ENCODE measurements at places on chromosomes 5 and 9.

DNA sequence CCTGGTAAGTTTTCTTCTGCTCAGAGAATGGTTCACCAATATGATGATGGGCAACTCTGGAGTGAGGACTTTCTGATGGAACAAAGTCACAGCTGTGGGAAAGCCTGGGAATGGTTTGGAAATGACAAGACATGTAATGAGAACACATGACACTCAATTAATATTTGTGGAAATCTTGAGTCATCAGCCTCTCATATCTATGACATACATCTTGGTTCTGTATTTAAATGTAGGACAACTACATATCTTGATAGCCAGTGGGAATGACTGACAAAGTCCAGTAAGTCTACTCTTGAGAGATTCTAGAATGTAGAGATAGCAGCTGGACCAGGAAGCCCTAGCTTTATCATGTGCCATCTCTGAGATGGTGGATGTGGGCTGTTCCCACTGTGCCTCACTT is 85.5 kb downstream of the PALM2AKAP2 start:
- no peak for DNase-seq

DNA sequence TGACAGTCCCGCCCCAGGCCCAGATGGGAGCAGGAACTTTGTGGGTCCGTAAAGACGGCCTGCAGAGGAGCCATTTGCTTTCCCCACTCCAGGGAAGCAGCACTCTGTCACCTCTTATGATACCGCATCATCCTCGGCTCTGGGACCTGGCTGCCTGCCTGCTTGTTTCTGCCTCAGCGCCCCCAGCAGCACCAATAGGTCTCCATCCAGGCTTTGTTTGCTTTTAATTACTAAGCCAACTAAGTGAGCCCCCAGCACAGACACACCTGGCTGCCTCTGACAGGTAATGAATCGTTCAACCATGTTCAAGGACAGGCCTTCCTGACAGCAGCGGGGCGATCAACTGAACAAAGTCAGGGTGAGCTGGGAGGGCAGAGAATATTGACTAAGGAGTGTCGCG is 141.4 kb downstream of the C5orf15 start:
- DNase-seq, result no peak

DNA sequence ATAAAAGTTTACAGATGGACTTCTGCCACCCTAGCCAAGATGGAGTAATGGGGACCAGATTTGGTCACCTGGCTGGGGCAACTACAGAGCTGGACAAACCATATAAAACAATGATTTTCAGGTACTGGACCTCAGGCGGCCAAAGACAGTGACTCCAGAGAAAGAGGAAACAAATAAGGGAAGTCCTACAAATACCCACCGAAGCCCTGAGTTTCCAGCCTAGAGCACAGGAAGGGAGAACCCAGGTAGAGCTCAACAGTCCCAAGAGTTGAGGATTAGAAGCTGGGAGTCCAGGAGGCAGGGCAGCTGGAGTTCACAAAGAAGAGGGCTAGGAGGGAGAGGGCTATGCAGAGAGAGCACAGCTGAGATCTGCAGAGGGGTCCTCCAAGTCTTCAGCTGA is 106.7 kb upstream of the NR5A1 start:
- no peak for DNase-seq

GRCh38 chr5:90901261-90901660 is 342.7 kb downstream of the ADGRV1 start:
- no peak for DNase-seq

DNA sequence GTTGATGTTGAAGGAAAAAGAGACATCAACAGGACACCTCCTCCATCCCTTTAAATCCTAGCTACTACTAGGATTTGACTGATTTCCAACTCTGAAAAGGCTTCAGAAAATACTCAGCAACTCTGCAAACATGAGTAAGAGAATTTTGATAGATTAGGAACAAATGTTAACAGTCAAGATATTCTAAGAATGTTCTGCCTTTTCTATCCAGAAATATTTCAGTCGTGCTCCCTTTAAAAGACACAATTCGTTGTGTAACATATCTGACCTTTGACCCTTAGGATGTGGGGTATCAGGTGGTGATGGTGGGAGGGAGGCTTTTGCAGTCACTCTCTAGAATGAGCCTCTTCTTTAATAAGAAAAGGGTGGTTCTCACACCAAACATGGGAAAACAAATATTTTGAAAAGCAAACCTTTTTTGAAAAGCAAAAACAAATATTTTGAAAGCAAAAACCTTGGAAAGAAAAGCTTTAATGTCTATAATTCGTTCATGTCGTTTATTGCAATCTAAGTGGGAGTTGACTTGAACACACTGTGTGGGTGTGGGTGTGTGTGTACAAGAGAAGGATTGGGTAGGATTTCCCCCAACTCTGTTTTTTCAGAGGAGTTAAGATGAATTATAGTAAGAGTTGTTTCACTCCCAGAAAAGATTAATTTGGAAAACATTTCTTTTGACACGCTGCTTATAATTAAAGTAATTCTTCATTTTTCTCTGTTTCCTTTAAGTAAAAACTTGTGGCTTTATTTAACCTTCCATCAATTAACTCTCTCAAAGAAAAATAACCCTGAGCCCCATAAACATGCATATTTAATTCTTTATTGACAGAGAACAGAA is 152.8 kb downstream of the TMEM167A start:
- DNase-seq, result no peak

DNA sequence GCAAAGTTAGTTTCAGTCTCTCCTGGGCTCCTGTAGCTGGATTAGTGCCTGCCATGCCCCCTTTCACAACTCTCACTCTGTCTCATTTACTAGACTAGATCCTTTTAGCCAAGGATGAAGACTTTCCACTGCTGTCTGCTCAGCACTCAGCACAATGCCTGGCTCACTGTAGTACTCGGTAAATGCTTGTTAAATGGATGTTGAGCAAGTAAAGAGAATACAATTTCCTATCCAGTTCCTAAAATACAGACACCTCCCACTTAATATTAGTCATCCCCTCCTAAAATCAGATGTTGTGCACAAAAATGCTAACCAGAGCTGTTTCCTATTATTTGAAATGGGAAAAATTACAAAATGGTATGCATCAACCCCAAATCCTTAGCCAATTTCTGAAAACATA is 195.8 kb downstream of the SREK1 start:
- no peak for DNase-seq

DNA sequence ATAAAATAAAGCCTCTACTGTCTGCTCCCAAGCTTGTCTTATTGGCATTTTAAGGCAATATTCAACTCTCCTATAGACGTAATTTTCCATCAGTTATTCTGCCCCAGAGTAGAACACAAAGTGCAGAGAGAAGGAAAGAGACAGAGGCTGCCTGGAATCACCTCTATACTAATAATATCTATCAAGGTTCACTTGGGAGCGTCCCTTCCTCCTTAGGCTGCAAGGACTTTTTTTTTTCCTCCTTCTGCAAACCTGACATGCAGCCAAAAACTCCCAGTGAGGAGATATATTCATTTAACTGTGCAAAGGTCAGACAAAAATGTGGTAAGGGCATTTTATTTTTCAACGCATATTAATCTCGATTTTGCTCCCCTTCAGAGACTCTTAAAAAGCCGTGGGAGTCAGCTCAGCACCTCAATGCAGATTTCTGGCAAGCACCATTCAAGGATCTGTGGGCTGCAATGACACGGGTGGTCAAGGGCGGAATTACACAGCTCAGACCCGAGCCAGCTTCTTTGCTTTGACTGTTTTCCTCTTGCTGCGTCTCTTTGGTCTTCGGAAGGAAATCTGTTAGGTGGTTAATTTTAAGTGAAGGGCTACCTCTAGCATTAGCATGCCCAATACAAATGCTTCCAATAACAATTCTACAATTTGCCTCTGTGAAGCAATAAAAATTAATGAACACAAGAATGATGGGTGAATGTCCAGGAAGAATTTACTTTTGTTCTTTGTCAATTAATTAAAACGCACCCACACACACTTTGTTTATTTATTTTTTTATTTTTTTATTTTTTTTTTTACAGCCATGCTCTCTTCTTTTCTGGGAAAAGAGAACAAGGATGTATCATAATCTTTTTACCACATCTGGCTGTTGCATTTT is 587.7 kb upstream of the GRAMD2B start:
- no peak for DNase-seq

DNA sequence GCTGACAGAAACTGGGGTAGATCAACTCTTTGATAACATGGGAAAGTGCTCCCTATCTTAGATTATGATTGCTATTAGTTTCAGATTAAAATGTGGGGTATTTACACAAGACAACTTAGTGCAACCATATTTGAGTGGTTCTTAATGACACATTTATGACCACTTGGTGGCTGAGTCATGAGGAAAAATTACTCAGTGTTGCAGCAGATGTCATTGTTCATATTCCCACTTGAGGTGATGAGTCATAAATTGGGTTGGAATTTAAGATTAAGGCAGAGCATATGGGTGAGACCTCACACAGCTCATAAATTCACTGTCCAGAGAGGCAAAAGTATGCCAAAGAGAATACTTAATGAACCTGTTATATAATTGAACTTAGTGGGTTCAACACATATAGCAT is 408.3 kb downstream of the DMRT2 start:
- no peak for DNase-seq

- no peak for DNase-seq
Measured at GRCh38 chr5:34526682-34527305, 129.3 kb upstream of the RAI14 start.

DNA sequence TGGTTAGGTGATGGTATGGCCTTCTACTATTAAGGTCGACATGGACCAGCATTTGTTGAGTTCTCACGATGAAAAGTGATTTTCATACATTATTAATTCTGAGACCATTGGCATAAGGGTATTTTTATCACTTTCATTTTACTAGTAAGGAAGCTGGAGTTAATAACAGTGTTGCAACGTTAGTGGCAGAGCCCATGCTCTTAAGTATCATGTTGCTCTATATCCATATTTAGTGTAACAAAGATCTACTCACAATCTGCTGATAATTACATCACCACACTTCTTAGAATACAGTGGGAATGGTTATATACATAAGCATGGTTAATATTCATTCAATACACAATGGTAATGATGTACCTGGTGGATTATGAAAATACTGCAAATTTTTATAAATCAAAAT is 81.9 kb downstream of the PRR16 start:
- DNase-seq, result no peak

- DNase-seq, result no peak
Measured at GRCh38 chr9:137772281-137772873, 105.2 kb upstream of the CACNA1B start.

DNA sequence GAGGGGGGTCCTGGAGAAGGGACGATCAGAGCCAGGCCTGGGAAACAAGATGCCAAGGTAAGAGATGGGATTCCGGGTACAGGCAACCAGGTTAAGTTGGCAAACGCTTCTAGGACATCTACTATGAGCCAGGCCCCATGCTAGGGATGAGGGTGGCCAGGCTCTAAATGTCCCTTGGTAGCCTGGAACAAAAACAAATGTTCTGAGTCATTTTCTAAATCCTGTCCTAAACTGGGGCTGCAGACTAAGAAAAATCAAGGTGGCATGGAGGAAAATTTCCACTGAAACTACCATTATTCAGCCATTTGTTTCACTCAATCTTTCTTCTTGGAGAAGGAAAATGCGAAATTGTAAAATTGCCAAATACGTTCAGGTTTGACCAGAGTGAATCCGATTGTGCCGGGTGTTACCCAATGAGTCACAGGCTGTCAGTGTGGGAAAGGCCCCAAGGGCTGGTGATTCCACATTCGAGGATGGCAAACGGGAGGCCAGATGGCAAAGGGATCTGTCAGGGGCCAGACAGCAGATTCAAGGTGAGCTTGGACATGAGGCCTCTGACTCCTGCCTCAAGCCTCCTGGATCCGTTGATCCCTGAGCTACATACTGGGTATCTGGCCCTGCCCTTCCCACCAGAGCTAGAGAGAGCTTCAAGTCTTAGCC is 57.6 kb downstream of the PAX5 start:
- no peak for DNase-seq

DNA sequence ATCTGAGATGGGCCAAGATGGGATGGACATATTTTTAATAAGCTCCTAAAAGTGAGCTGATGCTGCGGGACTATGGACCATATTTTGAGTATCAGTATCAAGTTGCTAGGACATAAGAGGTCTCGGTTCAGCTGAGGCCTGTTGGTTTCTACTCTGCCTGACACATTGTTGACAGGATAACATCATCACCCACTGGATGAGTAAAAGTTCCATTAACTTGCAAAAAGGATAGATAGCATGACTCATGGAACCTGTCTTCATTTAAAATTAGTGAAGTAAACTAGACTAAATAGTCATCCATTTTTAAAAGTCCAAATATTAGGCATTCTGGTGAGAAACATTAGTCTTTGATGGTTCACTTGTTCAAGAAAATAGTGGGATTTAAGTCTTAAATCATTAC is 33.3 kb downstream of the PARP8 start:
- no peak for DNase-seq

DNA sequence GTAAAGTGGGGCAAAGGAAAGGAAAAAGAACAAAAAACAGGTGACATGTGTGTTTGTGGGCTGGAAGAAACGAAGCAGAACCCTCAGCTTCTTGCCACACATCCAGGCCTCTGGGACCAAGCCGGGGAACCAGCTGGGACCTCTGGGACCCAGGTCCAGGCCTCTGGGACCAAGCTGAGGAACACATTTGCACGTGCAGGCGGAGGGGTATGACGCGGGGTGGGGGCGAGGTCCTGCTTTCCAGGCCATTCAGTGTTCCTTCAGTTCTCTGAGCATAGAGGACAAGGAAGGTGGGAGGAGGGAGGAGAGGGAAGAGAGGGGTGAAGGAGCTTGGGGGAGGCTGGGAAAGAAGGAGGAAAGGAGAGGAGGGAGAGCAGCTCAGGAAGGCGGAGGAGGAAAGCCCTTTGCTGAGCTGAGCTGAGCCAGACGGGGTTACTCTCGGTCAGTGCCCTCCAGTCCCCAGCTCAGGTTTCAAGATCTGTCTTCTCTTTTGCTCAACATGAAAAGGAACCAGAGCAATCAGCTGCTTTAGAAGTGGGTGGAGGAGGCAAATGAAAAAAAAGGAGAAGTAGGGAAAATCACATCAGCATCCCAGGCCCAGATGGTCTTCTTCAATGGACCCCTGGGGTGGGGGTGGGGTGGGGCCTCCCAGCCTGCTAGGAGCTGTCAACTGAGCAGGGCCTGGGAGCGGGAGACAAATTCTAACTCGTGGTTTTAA is 59.1 kb downstream of the ABCA1 start:
- no peak for DNase-seq

DNA sequence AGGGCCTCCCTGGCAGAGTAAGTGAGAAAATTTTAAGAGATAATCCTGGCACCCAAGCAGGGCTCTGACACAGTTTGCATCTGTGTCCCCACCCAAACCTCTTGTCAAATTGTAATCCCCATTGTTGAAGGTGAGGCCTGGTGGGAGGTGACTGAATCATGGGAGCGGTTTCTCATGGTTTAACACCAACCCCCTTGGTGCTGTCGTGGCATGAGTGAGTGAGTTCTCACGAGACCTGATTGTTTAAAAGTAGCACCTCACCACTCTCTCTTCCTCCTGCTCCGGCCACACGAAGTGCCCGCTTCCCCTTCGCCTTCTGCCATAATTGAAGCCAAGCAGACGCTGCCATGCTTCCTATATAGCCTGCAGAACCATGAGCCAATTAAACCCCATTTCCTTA is 80.1 kb downstream of the FBXW11 start:
- DNase-seq, result no peak

- no peak for DNase-seq
Measured at GRCh38 chr5:73974871-73975360, 348.9 kb downstream of the ARHGEF28 start.

- no peak for DNase-seq
Measured at GRCh38 chr5:15560421-15560820, 60.4 kb downstream of the FBXL7 start.

- DNase-seq, result no peak
Measured at GRCh38 chr5:10726913-10727517, 34.0 kb downstream of the DAP start.

- no peak for DNase-seq
Measured at GRCh38 chr5:35320029-35320428, 89.7 kb upstream of the PRLR start.
